Tongue (tissue), 3 donors: ENCODE measurements at places on chromosomes 2 and 18. TPM values are rescaled to one million over a fixed set of nuclear protein-coding genes. Genes with fewer than 3 reads are reported as not detected.

DNA sequence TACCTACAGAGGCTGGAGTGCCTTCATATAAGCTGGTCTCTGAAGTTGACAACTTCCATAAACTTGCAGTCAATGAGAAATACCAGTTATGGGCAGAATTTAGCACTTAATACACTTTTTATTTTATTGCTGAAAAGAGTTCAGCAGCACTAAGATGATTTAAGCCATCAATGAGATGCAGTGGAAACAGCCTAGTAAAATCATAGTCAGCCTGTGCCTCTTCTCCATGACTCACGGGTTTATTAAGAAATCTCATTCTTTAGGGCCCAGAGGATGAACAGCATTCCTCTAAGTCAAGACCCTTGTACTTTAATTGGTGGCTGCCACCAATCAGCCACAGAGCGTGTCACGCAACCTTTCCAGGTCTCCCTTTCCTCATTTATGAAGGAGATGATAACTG is 1357.9 kb upstream of the CELF4 start:
- no peak for DNase-seq

TEX44 gene
- total RNA-seq, result not detected

- DNase-seq, result no peak
Measured at GRCh38 chr18:63869851-63870250, 17.7 kb upstream of the SERPINB2 start.

GRCh38 chr2:239302808-239303557 is 97.8 kb downstream of the HDAC4 start:
- DNase-seq, result no peak

DNA sequence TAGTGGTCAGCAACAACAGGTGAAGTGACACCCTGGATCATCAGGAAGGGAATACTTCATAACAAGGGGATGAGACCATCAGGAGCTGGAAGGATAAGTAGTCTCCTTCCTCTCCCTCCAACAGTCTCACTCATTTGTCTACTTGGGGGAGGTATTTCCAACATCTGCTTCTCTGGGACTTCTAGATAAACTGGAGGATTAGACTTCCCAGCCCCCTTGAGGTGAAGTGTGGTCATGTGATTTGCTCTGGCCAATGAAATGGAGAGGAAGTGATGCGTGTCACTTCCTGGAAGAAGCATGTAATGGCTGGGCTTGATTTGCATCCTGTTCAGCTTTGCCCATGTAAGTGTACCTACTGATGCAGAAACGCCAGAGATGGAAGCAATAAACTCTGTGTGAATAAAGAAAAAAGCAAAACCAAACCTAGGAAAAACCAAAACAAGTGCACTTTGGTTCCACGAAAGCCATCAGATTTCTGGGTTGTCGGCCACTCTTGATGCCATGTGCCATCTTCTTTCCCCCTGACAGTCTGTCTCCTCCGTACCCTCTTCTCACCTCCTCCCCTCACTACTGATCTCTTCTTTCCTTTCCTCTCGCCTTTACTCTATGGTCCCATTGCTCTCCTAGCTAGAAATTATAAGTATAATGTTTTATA is 76.1 kb upstream of the DNMT3A start:
- DNase-seq, result no peak

RNMT gene
- total RNA-seq, result 47.5 TPM

- peak; percentile 13 for DNase-seq
Measured at GRCh38 chr2:80238692-80239469, 65.7 kb downstream of the LRRTM1 start.

DNA sequence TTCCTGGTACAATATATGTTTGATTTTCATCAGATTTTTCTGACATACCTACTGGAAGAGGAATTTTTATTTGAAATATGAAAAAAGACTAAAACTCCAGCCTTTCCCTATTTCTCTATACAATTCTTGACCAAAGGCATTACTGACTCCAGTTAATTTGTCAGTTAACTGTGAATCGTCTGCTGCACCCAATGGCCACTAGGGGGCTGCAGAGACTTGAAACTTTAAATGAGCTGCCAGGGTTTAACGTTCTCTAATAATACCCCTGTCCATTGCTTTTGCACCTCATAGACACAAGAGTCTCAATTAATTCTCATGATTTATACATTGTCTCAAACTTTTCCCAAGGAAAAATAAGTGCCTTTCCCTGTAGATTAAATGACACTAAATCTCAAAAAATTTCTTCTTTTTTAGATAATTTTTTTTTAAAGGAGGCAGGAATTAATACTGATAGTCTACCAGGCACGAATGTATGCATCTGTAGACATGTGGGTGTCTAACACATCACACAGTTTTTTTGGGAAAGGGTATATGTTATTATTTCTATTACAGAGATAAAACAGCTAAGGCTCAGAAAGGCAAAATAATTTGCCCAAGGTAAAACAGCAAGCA is 1.8 kb upstream of the ALK start:
- peak; percentile 89 for DNase-seq

- peak; percentile 69 for DNase-seq
Measured at GRCh38 chr2:175251425-175252041, 70.0 kb upstream of the ATP5MC3 start.

- DNase-seq, result no peak
Measured at GRCh38 chr2:231168460-231169139, 29.8 kb upstream of the ARMC9 start.

- no peak for DNase-seq
Measured at GRCh38 chr2:99485824-99486223, 4.0 kb downstream of the REV1 start.

- peak; percentile 24 for DNase-seq
Measured at GRCh38 chr2:9708683-9709538, 78.1 kb upstream of the YWHAQ start.

SLC39A6 gene
- 39.5 TPM for total RNA-seq

DNA sequence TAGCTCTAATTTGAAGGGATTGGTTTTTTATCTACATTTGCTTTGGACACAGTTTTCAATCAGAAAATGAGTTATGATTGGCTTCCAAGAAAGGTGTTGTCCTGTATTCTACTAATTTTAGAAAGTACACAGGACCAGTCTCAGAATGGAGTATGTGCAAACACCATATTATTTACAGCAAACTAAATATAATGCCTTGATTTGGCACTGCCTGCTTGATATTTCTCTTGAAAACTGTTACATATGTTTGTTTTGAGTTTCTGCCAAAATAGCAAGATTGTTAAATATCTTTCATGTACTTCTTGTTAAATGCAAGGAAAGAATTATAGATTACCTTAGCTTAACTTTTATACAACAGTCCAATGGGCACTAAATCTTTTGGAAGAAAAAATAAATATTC is 694.9 kb downstream of the KCNJ3 start:
- DNase-seq, result no peak

RGPD3 gene
- total RNA-seq, result 1.1 TPM

VWA3B gene
- 0.10 TPM for total RNA-seq

KLF11 gene
- 20.9 TPM for total RNA-seq

GRCh38 chr2:117801826-117802225 is 12.7 kb upstream of the DDX18 start:
- no peak for DNase-seq

DNA sequence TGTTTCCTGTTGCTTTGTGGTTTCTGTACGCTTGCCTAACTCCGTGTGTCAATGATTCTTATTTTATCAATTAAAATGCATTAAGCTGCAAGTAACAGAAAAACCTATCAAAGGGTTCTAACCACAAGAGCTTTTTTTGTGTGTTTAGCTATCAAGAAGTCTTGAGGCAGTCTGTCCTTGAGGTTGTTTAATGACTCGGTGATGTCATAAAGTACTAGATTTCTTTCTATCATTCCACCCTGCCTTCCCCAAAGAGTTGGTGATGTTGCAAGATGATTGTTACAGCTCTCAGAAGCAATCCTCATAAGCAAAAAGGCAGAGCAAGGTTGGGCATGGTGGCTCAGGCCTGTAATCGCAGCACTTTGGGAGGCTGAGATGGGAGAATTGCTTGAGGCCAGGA is 51.9 kb upstream of the SPTBN1 start:
- DNase-seq, result no peak

CROCC2 gene
- not detected for total RNA-seq

DNA sequence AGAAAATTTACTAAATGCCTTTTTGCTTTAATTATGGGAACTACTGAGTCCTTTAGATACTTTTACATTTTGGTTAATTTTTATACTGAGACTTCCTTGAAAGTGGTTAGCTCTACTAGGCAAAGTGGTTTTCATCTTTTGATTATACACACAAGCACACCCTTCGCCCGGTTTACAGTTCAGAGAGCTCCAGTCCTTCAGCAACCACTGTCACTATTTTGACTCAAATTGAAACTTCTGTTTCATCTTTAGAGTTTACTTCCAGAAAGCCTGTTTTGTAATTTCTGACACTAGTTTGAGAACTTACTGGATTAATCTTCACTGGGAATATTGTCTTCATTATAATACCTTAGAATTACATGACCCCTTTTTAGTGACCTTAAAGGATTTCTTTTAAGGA is 140.3 kb upstream of the FOSL2 start:
- DNase-seq, result no peak

GRCh38 chr18:68402784-68403183 is 312.1 kb downstream of the TMX3 start:
- no peak for DNase-seq

SLC16A14 gene
- 9.9 TPM for total RNA-seq

DNA sequence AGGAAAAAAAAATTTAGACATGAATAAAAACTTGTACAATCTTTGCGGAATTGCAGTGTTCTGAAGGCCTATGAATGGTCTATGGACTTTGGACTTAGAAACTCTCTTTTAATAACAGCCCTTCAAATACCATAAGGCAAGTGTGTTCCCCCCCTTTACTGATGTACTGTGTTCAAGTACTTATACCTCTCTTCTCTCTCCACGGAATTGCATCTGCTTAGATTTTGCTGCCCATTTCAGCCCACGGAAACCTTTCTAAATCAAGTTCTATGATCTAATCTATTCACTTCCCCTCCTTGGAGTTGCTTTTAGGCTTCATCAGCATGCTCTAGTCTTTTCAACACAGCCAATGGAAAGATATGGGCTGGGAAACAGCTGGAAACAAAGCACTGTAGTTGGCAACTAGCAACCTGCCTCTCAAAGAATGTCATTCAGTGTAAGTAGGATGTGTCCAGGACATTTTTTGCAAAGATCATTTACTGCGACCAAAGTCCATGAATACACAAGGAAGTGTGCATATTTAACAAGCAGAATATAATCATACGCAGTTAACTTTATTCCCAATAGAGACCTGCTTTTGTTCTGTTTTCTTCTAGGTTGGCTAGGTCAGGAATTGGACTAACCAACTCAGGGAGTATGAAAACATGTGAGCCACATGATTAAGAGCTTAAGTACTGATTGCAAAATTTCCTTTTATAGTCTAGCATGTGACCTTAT is 58.0 kb downstream of the SLC40A1 start:
- peak; percentile 30 for DNase-seq

TMEM178A gene
- 4.9 TPM for total RNA-seq

CD207 gene
- total RNA-seq, result not detected

DNA sequence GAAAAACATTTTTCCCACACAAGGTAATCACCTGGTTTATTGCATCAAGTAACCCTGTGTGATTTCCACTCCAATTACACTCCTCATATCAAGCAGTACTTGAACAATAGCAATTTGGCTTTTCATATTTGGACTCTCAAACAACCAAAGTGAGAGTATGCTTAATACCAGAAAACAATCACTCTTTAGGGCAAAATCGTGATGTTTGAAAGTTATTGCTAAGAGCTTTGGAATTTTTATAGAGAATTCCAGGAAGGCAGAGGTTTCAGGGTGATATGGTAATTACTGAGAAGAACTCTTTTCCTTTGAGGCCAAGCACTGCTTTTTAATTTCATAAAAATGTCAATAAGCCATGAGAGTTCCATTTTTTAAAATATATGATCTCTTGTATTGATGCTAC is 779.5 kb upstream of the LRRTM1 start:
- no peak for DNase-seq

DNA sequence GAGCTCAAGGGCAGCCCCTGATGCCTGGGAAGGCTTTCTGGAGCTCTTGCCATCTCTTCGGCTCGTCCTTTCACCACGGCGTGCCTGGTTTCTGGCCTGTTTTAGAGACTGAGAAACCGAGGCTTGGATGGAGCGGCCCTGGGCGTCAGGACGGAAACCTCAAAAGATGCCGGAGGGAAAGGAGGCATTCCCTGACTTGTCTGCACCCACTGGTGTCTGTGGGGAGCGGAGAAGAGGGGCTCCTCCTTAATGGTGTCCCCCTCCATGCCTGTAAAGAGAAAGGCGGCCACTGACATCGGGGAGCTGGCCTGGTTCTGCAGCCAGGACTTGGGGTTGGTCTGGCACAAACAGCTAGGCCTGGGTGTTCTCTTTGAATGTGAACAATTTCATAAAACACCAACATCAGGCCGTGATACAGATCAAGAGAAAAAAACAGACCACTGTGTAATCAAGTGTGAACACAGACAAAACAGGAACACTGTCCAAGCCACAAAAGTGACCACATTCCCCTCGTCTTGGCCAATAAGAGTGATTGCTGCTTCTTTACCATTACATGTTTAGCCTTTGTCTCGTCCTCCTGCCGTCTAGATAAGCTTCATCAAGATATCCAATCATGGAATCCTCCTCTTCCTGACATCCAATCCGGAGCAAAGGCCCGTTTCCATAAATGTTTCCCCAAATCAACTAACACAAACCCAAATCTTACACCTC is 633 bp upstream of the ILKAP start:
- DNase-seq, result no peak

GRCh38 chr18:4308576-4308975 is 146.5 kb downstream of the DLGAP1 start:
- DNase-seq, result no peak

- DNase-seq, result no peak
Measured at GRCh38 chr18:58586269-58586668, 42.6 kb downstream of the ALPK2 start.

DNA sequence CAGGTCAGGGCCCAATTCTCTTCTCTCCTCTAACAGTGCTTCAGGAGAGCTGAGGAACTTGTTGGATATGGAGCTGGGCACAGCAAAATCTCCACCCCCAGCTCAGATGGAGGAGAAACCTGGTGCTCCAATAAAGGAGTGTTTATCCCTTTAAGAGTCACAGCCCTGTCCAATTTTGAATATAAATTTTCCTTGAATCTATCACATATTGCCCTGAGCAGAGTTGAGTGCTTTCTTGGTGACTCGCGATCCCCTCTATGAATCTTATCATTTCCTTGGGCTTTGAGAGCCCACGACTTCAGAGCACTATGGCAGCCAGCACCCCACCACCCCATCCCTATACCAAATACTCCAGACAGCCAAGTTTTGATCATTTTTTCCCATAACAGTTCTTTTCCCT is 34.4 kb upstream of the SMAD7 start:
- no peak for DNase-seq

- DNase-seq, result no peak
Measured at GRCh38 chr2:64700133-64700809, 46.6 kb upstream of the SERTAD2 start.

DNA sequence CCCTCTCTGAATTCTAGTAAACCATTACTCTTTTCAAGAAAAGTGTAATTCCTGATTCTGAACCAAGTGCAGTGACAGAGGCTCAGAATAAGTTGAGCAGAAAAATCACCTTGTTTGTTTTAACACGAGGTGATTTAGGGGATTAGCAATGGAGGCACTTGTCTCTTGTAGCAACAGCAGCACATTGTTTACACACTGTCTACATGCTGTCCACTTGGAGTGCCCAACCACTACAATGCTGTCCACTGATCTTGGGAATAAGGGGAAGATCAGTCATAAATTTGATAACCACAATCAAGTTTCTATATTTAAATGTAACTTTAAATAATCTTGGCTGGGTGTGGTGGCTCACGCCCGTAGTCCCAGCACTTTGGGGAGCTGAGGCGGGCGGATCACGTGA is 13.9 kb upstream of the RMND5A start:
- no peak for DNase-seq
